ENCODE measurements at places on chromosomes 7 and 10.

- no peak overlapping the region for H3K4me3 ChIP-seq
- no peak overlapping the region for H3K27ac ChIP-seq
- H3K27me3 ChIP-seq: no peaks in the 10 kb centered on the region
- no peaks in the 10 kb centered on the region for H3K36me3 ChIP-seq
- no peaks in the 10 kb centered on the region for H3K4me1 ChIP-seq
Measured at GRCh38 chr7:17586711-17587110, 288.3 kb downstream of the AHR start.

DNA sequence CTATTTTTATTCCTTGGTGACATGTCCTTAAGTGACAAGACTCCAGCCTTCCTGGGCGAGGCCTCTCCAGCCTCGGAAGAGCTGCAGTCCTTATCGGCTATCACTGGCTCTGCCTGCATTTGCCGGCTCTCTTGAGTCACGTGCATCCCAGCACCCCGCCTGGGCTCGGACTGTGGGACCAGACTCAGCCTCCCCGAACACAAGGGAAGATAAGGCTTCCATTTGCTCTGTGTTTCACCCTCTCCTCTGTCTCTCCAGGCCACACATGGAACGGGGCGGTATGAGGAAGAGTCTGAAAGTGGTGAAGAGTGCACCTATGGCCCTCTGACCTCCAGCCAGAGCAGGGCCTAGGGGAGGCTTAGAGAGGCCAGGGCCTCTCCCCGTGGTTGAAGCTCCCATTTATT lies 4.7 kb downstream of the GDF2 start:
- H3K27ac ChIP-seq: no peak overlapping the region
- H3K27me3 ChIP-seq: no peaks in the 10 kb centered on the region
- no peaks in the 10 kb centered on the region for H3K36me3 ChIP-seq
- no peak for DNase-seq
- no peak overlapping the region for H3K4me3 ChIP-seq

GRCh38 chr7:91374321-91374989 lies 110.2 kb downstream of the FZD1 start:
- H3K4me1 ChIP-seq: no peaks in the 10 kb centered on the region
- H3K27me3 ChIP-seq: no peaks in the 10 kb centered on the region

GRCh38 chr10:83682414-83682813 lies 456.9 kb upstream of the GHITM start:
- H3K36me3 ChIP-seq: no peaks in the 10 kb centered on the region
- no peak for DNase-seq
- H3K4me3 ChIP-seq: no peak overlapping the region
- H3K27ac ChIP-seq: no peak overlapping the region

GRCh38 chr7:128665057-128665456 lies 7.0 kb upstream of the GARIN1A start:
- H3K27me3 ChIP-seq: no peaks in the 10 kb centered on the region
- DNase-seq: no peak
- H3K27ac ChIP-seq: no peak overlapping the region
- 0 out of 2 replicates have a peak, but pooled peaks cover 6% of the 10 kb centered on the region for H3K36me3 ChIP-seq
- no peak overlapping the region for H3K4me3 ChIP-seq

DNA sequence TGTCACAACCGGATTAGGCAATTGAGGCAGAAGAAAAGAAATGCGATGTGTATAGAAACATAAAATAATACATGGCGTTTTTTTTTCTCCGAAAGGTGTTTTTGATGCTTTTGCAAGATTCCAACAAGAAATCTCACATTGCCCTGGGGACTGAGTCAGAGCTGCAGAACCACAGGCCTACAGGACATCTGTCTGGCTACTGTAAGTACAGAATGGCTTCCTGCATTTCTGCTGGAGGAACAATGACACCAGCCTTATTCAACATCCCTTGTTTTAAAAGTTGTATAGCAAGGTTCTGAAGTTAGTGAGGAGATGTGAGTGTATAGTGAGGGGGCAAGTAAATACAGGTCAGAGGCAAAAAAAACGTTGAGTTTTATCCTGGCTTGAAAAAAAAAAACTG lies 256.4 kb downstream of the ABCA13 start:
- peak overlapping the region; percentile 57 for H3K4me3 ChIP-seq
- H3K27ac ChIP-seq: peak overlapping the region; percentile 92
- H3K27me3 ChIP-seq: no peaks in the 10 kb centered on the region

- no peaks in the 10 kb centered on the region for H3K27me3 ChIP-seq
- H3K36me3 ChIP-seq: no peaks in the 10 kb centered on the region
- no peak for DNase-seq
Measured at GRCh38 chr7:36025190-36025589, 127.9 kb upstream of the EEPD1 start.

GRCh38 chr7:28408960-28409715 lies 3.2 kb upstream of the CREB5 start:
- H3K27me3 ChIP-seq: peaks cover 29% of the 10 kb centered on the region
- no peak overlapping the region for H3K27ac ChIP-seq
- H3K4me3 ChIP-seq: peak overlapping the region; percentile 87
- no peaks in the 10 kb centered on the region for H3K36me3 ChIP-seq

- H3K27me3 ChIP-seq: no peaks in the 10 kb centered on the region
- peak overlapping the region; percentile 69 for H3K4me3 ChIP-seq
- no peaks in the 10 kb centered on the region for H3K36me3 ChIP-seq
- no peak for DNase-seq
- no peak overlapping the region for H3K27ac ChIP-seq
Measured at GRCh38 chr10:114631666-114632417, 26.2 kb downstream of the ABLIM1 start.

GRCh38 chr7:1663223-1663622 lies 6.9 kb upstream of the ELFN1 start:
- H3K27me3 ChIP-seq: peaks cover 37% of the 10 kb centered on the region
- H3K4me1 ChIP-seq: 0 out of 2 replicates have a peak, but pooled peaks cover 5% of the 10 kb centered on the region
- no peak for DNase-seq
- H3K4me3 ChIP-seq: no peak overlapping the region
- H3K36me3 ChIP-seq: no peaks in the 10 kb centered on the region

- no peaks in the 10 kb centered on the region for H3K27me3 ChIP-seq
- no peak for DNase-seq
- H3K4me1 ChIP-seq: no peaks in the 10 kb centered on the region
- no peaks in the 10 kb centered on the region for H3K36me3 ChIP-seq
- H3K27ac ChIP-seq: no peak overlapping the region
Measured at GRCh38 chr10:95782318-95782717, 26.4 kb downstream of the ENTPD1 start.

DNA sequence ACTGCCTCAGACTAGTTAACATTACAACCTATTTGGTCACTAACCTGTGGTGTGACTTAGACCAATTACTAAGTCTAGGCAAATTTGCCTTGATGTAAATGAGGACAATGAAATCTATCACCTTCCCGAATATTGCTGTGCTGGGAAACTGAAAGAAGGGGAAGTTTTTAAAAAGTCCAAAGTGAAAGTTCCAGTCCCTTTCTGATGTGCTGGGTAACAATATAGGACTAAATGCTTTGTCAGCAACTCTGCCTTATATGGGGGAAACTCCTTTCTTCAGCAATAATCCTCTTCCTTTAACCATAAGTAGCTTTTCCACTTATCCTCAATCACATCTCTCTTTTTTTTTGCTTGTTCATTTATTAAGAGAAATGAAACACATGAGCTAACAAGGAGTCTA lies 3.9 kb downstream of the PIK3AP1 start:
- DNase-seq: no peak
- no peak overlapping the region for H3K27ac ChIP-seq
- H3K4me3 ChIP-seq: no peak overlapping the region
- no peaks in the 10 kb centered on the region for H3K27me3 ChIP-seq
- H3K4me1 ChIP-seq: peaks cover 6% of the 10 kb centered on the region

DNA sequence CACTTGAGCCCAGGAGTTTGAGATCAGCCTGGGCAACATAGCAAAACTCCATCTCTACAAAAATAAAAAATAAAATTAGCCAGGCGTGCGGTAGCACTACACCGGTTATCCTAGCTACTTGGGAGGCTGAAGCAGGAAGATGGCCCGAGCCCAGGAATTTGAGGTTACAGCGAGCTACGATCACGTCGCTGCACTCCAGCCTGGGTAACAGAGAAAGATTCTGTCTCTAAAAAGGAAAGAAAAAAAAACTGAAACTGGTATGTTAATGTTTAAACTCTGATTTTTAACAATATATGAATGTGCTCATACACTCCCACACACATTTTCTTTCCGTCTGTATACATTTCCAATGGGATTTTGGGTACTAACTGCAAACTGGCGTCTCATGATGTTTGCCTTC lies 140.6 kb upstream of the KMT2E start:
- no peak overlapping the region for H3K4me3 ChIP-seq
- H3K27me3 ChIP-seq: no peaks in the 10 kb centered on the region
- no peak for DNase-seq
- no peaks in the 10 kb centered on the region for H3K36me3 ChIP-seq

- H3K4me1 ChIP-seq: no peaks in the 10 kb centered on the region
- no peak overlapping the region for H3K27ac ChIP-seq
- H3K4me3 ChIP-seq: no peak overlapping the region
Measured at GRCh38 chr10:14385596-14386593, 55.2 kb upstream of the FRMD4A start.

GRCh38 chr7:43463401-43463980 lies 119.4 kb upstream of the STK17A start:
- no peaks in the 10 kb centered on the region for H3K36me3 ChIP-seq
- no peaks in the 10 kb centered on the region for H3K4me1 ChIP-seq
- no peak overlapping the region for H3K27ac ChIP-seq
- DNase-seq: no peak
- H3K27me3 ChIP-seq: no peaks in the 10 kb centered on the region

GRCh38 chr10:65032867-65033769 lies 1511.9 kb downstream of the REEP3 start:
- no peak overlapping the region for H3K4me3 ChIP-seq
- no peaks in the 10 kb centered on the region for H3K27me3 ChIP-seq
- no peak overlapping the region for H3K27ac ChIP-seq
- H3K4me1 ChIP-seq: 0 out of 2 replicates have a peak, but pooled peaks cover 7% of the 10 kb centered on the region

DNA sequence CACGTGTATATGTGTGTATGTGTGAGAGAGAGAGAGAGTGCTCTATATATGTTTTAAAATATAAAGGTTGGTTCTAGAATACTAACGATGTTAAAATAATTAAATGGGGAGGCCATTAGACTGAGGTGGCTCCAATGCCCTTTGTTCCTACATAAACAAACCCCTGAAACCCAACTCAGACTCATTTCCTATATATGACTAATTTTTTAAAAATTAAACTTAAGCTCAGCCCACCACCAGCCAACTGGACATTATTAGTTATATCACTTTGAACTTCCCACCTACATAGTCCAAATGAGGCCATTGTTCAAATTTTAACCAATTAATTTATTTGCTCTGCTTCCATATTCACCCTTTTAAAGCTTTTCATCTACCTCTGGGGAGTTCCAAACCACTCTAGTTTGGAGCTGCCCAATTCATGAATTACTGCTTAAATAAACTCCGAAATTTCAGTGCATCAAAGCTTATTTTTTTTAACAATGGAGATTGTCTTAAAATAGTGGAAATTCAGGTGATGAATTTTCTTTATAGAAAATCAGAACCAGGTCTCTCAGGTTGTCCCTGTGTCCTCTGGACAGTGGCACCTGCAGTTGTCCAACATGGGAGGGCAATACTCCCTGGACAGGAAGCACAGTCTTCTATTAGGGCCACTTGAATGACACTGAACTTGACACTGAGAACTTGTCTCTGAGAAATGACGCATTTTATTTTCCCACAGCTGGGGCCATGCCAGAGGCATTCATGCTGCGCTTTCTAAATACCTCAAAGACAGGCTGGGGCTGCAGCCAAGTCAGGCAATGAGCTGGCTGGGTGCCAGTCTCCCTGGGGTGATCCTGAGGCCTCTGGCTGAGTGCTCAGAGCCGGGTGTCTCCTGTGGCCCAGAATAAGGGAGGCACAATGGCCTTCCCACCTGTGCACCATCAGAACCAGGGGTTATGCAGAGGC lies 109.5 kb upstream of the TMEM72 start:
- H3K36me3 ChIP-seq: no peaks in the 10 kb centered on the region
- peak; percentile 97 for DNase-seq
- H3K4me1 ChIP-seq: peaks cover 15% of the 10 kb centered on the region
- peak overlapping the region; percentile 27 for H3K27ac ChIP-seq

- H3K36me3 ChIP-seq: no peaks in the 10 kb centered on the region
- H3K27me3 ChIP-seq: no peaks in the 10 kb centered on the region
- no peak overlapping the region for H3K4me3 ChIP-seq
- peak overlapping the region; percentile 61 for H3K27ac ChIP-seq
Measured at GRCh38 chr7:2266911-2267310, 24.9 kb downstream of the NUDT1 start.

DNA sequence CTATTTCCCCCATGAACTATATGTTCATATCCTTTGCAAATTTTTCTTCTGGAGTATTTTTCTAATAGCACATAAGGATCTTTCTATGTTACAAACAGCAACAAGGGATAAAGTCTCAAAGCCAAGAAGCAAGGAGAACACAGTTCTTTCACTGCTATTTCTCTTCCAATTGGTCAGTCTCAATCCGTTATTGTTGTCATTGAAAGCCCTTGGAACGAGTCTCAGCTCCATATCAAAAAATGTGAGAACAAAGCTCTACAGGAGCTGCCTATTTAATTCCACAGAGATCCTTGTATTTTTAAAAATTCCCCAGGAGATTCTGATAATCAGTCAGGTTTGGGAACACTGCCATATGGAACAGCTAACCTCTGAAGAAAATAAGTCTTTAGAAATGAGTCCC lies 15.7 kb downstream of the SLC35B4 start:
- H3K4me1 ChIP-seq: no peaks in the 10 kb centered on the region
- H3K27ac ChIP-seq: no peak overlapping the region
- H3K36me3 ChIP-seq: peaks cover 18% of the 10 kb centered on the region
- no peaks in the 10 kb centered on the region for H3K27me3 ChIP-seq
- no peak for DNase-seq
- H3K4me3 ChIP-seq: no peak overlapping the region

- peaks cover 17% of the 10 kb centered on the region for H3K36me3 ChIP-seq
- no peak overlapping the region for H3K27ac ChIP-seq
Measured at GRCh38 chr7:143383642-143383957, 2.5 kb downstream of the ZYX start.

DNA sequence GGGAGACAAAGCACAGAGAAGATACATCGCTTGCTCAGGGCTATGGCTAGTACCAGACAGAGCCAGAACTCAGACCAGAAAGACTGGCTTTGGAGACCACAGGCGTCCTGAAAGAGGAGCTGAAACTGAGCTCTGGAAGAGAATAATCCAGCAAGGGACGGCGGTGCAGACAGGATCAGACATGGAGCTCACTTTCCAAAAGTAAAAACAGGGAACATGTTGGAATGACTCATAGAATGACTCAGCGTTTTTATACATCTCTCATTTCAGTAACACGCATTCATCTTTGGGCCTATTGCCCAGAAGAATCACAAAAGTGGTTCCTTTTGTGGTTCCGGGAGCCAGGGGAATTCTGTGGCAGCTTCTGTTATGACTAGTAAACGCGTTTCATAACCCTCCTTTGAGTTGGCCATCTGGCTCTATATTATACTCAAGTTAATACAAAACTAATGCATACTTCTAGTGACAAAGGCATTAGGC lies 37.2 kb downstream of the PLEKHS1 start:
- peaks cover 10% of the 10 kb centered on the region for H3K4me1 ChIP-seq
- no peak overlapping the region for H3K4me3 ChIP-seq
- peak; percentile 94 for DNase-seq

DNA sequence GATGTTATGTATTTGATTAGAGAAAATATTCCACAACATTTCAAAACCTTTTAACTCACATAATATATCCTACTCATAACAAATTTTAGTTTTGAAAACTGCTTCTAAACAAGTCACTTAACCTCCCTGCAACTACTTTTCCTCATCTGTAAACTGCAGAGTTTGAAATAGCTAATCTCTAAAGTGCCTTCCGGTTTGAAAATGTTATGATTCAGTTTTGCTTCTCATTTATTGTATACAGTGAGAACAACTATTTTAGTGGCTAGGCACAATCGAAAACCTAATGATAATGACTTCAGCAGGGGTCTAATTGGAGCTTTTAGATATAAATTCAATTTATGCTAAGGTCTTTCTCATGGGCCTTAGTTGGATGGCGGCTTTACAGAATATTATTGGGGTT lies 30.7 kb upstream of the TEX47 start:
- no peaks in the 10 kb centered on the region for H3K36me3 ChIP-seq
- no peaks in the 10 kb centered on the region for H3K4me1 ChIP-seq
- H3K27me3 ChIP-seq: no peaks in the 10 kb centered on the region
- no peak overlapping the region for H3K27ac ChIP-seq
- H3K4me3 ChIP-seq: no peak overlapping the region
